Right ventricle myocardium superior (tissue), 1 donor: ENCODE measurements at places on chromosomes 12 and 14. TPM values are rescaled to one million over a fixed set of nuclear protein-coding genes. Genes with fewer than 3 reads are reported as not detected.

The LTB4R2 gene
- total RNA-seq: 0.65 TPM

The COL2A1 gene
- not detected for total RNA-seq

The GPR135 gene
- total RNA-seq: 1.4 TPM

The MANSC4 gene
- not detected for total RNA-seq

The STAC3 gene
- total RNA-seq: 1.2 TPM

DNA sequence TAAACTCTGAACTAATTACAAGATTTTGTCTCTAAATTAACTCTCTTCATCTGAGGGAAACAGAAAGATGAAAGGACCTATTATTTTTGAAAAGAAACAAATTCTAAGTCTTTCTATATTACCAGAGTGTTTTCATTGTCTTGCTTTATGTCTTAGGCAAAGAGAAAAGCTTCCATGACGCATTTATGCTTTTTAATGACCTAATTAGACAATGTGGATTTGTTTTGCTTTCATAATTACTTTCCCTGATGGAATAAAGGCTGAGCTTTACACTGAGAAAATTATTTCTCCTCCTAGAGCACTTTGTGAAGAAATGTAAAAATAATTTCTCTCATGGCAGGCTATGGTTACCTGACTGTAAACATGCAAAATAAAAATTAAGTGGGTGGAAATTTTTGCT lies 138.0 kb upstream of the SLCO1C1 start:
- DNase-seq: no peak

DNA sequence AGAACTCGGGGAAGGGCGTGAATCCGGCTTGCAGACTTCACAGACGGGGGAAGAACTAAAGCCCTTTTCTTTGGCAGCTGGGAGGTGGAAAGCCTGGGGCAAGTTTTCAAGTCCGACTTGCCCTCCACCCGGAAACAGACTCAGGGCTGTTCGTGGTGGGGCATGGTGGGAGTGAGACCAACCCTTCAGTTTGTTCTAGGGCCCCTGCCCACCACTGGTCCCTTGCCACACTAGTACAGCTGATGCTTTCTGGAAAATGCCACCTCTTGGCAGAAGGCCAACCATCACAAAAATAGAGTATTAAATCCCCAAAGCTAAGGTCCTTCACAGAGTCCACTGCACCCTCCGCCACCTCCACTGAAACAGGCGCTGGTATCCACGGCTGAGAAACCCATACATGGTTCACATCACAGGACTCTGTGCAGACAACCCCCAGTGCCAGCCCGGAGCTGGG lies 50.4 kb upstream of the DDX11 start:
- DNase-seq: no peak

- DNase-seq: peak; percentile 26
Observed at GRCh38 chr14:64730681-64731080, 26.5 kb downstream of the PLEKHG3 start.

DNA sequence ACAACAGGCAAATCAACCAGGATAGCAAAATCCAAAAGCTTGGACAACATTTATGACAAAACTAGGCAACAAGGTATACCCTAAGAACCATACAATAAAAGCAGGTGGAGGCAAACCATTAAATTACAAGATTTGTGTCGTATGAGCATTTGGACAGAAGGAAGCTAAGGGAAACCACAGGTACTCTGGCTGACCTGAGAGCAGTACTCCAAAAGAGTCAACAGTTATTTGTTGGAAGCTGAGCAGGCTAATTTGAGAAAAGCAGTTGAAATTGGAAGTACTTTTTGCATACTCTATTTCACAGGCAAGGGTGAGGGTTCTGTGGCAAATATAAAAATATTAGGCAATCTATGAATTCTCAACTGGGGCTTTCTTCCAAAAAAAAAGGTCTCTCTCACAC lies 178.6 kb downstream of the PLCZ1 start:
- no peak for DNase-seq

DNA sequence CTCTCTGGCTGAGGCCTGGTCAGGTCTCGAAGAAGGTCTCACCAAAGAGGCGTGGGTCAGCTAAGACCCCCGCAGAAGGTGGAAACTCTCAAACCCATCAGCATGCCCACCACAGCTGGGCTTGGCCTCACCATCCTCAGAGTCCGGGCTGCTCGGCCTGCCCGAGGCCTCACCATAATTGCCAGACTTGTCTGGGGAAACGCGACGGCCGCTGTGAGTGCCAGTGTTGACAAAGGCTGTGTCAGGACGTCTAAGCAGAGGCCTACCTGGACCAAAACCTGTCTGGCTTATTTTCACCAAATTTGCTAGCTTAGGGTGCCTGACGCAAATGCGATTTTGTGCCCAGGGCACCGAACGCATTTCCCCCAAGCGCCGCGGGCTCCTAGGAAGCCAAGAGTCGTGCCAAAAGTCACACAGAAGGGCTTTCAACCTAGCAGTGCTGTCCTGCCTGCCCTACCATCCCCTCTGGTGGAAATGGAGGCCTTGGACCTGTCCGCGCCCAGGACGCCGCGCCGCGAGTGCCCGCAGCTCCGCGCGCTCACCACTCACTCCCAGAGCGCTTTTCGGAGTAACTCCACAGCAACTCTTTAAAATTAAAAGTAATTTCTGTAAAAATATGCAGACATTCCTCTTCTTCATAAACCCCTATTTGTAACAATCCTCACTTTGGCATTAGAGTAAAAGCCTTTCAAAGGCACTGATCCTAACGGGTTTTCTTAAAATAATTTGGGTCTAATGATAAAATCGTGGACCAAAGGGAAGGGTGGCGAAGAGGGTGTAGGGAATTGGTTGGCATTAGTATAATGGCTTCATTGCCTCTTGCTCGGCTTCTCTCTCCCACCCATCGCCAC lies 1.2 kb upstream of the ALX1 start:
- DNase-seq: no peak

- DNase-seq: peak; percentile 88
Observed at GRCh38 chr12:104671409-104672095, 214.8 kb downstream of the CHST11 start.

DNA sequence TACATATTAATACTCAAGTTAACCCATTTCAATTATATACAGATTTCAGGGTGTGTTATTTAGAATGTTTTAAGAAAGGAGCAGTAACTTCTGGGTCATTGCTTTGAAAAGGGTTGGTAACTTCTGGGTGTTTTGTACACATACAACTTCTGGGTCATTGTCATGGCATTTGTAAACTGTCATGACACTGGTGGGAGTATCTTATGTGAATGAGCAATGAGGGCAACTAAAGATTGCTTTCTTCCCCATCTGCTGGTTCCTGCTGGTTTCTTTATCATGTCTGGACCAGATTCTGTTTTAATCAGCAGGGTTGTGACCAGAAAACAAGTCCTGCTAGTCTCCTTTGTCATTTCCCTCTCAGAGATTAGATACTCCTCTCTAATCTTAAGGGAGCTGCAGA lies 713.3 kb downstream of the LRFN5 start:
- DNase-seq: no peak

GRCh38 chr14:94933486-94933885 lies 163.6 kb upstream of the GSC start:
- DNase-seq: no peak

GRCh38 chr12:113823016-113823415 lies 143.1 kb downstream of the RBM19 start:
- DNase-seq: no peak

DNA sequence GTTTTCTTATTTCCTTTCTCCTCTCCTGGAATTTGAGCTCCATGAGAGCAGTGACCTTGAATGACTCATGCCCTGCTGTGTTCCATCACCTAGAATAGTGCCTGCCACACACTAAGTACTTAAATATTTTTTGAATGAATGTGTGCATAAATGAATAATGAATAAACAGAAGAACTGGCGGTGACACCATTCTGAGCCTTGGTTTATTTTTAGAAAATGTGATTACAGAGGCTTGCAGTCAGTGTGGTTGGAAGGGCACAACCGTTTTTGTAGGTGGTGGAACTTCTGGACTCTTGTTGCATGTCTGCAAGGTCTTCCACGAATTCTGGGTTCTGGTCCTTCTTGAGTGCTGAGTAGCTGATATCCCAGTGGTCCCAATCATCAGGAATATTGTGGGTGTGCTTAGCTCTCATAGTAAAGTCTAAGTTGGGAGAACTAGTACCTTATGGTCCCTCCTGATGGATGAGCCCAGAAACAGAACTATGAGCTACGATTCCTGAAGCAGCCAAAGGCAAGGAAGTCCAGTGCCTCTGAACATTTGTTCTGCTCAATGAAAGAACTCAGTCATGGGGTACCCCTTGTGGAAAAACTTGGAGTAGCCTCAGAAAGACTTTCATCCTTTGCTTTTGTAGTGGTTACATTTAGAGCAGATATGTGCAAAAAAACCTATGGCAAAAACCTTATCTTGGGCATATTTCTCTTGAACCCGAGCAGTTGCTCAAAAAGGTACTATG lies 28.8 kb upstream of the BHLHE41 start:
- no peak for DNase-seq

DNA sequence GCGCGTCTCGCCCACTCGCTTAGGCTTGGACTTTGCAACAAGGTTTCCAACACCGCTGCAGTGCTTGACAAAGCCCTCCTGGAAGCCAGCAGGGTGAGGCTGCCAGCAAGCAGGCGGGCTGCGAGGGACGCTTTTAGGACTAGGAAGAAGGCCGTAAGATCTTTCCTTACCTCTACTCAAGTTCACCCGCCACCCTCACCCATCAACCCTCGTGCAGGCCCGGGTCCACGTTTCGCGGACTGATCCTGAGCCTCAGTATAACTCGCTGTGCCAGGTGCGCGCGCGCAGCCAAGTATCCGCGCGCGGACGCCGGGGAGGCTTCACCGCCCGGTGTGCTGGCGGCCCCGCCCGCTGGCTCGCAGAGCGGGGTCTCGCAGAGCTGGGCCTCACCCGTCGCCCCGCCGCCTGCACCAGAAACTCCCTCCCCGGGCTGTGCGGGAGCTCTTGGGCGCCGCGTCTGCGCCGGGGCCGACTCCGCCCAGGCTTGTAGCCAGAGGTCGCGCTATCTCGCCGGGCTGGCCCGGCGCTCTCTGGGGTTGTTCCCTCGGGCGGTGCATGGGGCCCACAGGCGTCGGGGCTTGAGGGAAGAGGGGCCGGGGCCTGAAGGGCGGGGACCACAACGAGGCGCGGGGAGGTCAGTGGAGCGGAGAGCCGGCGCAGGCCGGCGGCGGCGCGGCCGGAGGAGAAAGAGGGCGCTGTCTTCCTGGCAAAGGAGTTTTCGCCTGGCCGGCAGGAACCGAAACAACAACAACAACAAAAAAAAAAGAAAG lies 7.6 kb upstream of the SIX1 start:
- peak; percentile 59 for DNase-seq

GRCh38 chr14:100438271-100438670 lies 115.1 kb downstream of the SLC25A47 start:
- DNase-seq: no peak
